ENCODE measurements at places on chromosomes 2 and 18.

DNA sequence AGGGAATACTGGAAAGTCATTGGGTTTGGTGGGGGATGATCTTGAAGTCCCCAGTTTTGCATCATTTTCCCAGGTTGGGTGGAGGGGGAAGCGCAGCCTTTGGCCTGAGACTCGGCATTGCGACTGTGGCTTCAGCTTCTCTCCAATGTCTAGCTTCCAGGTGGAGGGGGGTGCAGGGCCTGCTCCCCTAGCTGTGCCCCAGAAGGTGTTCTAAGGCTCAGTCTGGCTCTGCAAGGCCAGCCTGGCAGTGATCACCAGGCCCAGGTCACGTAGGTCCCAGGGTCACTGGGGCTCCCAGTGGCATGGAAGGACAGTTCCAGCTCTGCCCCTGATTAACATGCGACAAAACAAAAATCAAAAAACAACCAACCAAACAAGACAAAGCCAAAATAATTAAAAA is 56.9 kb upstream of the HAAO start:
- no peak for DNase-seq

GRCh38 chr2:155770516-155770915 is 562.0 kb downstream of the NR4A2 start:
- no peak for DNase-seq

GRCh38 chr18:32237049-32237448 is 47.2 kb downstream of the MEP1B start:
- no peak for DNase-seq

GRCh38 chr2:16126517-16127275 is 186.3 kb downstream of the MYCN start:
- no peak for DNase-seq

- no peak for DNase-seq
Observed at GRCh38 chr2:241567776-241568175, 9.2 kb downstream of the BOK start.

Measured in stimulated activated CD8-positive, alpha-beta memory T cell treated with anti-CD3 and anti-CD28 coated beads, Interleukin-4, amount 100 ng/mL, for 1 hour (primary cell).